NCI-H774 (cell line): ENCODE measurements at places on chromosomes 4 and X.

- no peak for DNase-seq
Observed at GRCh38 chr4:78749972-78750727, 26.0 kb upstream of the BMP2K start.

DNA sequence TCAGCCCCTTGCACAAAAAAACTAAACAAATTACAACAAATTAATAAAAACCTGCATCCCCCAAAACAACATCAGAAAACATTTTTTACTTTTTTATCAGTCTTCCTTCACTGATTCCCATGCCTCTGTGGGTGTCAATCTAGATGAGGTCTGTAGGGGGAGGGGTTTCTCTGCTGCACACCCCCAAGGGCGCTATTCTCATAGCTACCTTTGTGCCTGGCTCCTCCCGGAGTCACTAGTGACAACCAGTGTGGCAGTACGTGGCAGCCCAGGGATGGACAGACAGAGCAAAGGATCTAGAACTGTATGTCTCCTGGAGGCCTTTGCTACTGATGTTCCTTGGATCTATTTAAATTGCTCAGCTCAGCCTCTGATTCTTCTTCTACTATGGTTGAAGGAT, 228.1 kb upstream of the ANXA3 start:
- no peak for DNase-seq

- no peak for DNase-seq
Observed at GRCh38 chrX:8432396-8432795, 32.2 kb upstream of the VCX3B start.

DNA sequence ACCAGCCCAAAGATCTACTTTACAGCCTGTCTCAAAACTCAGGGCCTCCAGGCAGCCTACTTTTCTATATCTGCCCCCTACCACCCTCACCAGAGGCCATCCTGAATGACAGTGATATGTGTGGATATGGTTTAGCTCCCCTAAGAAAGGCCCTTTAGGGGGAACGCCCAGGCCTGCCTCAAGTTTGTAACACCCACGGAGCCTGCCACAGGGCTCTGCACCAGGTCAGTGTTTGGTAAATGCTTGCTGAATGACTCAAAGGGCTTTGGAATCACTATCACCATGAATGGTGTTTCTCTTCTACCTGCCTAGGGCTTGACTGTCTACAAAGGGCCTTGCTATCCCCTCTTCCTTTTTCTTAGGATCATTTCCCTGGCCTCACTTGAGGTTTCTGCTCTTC, 11.3 kb upstream of the LONRF3 start:
- DNase-seq, result no peak

GRCh38 chr4:121562811-121563210, 134.0 kb downstream of the ANXA5 start:
- DNase-seq, result no peak

DNA sequence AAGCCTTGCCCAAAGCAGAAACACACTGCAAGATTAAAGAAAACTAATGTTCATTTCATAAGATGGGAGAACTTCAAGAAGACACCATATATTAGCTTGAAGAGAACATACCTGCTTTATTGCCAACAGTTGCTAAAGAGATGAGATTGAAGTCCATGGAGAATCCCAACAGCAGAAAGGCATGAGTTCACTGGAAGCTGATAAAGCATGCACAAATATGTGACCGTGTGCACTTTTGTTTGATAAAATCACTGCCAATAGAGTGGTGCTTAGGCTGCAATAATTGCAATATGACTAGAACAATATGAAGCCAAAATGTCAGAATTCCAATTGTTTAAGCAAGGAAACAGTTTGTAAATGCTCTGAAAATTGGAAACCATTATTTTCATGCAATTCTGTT, 125.9 kb upstream of the PPARGC1A start:
- no peak for DNase-seq

DNA sequence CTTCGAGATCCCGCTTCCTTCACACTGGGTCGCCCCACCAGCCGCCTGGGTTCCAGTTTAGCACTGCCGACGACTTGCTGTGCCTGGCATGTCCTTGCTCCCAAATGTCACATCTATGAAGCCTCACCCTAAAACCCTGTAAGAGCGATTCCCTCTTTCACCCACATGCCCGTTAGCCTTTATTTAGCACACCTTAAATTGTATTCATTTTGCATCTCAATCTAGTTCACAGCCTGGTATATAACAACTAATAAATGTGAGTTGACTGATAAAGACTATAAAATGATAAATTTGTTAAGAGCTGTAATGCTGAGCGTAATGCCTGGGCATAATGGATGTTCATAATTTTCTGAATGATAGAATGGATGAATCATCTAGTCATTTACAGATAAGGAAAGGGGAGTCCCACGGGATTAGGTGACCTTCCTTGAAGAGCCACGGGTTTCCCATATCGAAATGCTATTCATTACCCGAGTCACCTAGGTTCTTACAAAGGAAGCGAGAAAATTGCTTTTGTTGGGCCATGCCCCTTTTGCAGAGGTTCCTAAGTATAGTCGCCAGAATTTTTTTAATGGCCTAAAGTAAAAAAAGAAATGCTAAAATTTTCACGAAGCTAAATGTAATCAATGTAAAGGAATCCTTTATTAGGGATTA, 1.1 kb upstream of the AP1S2 start:
- DNase-seq, result no peak

DNA sequence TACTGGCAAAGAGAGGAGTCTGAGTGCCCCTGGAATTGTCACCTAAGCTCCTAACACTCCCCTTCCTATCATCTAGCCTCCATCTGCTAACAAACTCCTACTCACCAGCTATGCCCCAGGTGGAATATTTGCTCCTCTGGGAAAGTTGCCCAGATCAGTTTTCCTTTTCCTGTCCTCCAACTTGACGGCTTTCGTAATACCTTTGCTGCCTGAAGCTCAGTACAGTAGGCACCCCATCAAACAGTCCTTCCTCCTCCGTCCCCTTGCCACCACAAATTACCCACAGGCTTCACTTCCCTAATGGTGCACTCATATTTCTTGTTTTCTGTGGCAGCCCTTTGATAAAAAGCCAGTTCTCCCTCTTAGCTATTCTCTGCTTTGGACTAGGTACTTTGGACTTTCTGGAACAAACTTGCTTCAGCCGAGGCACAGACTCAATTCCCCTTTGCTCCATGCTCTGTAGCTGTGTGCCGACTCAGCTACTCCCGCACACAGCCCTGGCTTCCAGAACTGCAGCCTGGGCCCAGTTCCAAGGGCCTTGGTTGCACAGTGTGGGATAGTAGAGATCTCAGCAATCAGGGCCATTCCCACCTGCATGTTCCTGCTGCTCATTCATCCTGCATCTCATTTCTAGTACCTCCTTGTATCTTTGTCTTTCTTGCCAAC, 605.1 kb downstream of the BCOR start:
- DNase-seq, result no peak

DNA sequence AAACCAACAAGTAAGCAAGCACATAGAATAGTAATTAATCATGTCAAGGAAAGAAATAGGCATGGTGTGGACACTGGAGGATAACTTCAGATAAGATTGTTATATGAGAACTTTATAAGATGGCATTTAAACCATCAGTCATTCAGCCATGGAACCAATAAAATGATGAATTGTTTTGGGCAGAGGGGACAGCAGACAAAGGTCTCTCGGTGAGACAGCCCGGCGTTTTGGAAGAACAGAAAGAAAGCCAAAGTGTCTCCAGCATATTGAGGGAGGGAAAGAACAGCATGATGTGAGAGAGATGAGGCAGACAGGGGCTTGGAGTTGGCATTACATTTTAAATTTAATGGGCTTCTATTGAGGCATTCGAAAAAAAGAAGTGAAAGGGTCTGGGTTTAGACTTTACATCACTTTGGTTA, 883 bp upstream of the PPM1K start:
- DNase-seq, result no peak

GRCh38 chr4:101304916-101305315, 42.4 kb downstream of the PPP3CA start:
- DNase-seq, result no peak
